ENCODE measurements at places on chromosomes 1 and 21.
A peak's percentile ranks its signal among the peaks of the same experiment; 100 is the strongest.

GRCh38 chr1:18422954-18423353 is 57.8 kb upstream of the KLHDC7A start:
- DNase-seq: no peak

- DNase-seq: no peak
These were observed 101.5 kb downstream of the DDX20 start for GRCh38 chr1:111857194-111857651.

GRCh38 chr21:15084668-15085067 is 19.9 kb upstream of the NRIP1 start:
- DNase-seq: no peak

- DNase-seq: peak; percentile 32
These were observed 23.8 kb downstream of the PTPRF start for GRCh38 chr1:43554444-43554992.

- no peak for DNase-seq
These were observed 369.6 kb upstream of the USP24 start for GRCh38 chr1:55584526-55585401.
